AG10803 (cell line): ENCODE measurements at places on chromosomes 6 and 20.
A peak's percentile ranks its signal among the peaks of the same experiment; 100 is the strongest.

- no peak for DNase-seq
Observed at GRCh38 chr20:29878281-29878741, 1379.2 kb upstream of the DEFB115 start.

GRCh38 chr6:21593412-21593926 lies at the start of gene SOX4:
Gene SOX4 (plus strand): TSS chr6:21593751. CDS start chr6:21594535, 784 bp downstream.
- DNase-seq = peak; percentile 91

- no peak for DNase-seq
Observed at GRCh38 chr6:291204-291696, 1.0 kb upstream of the DUSP22 start.

GRCh38 chr6:145531822-145532221 lies 203.5 kb downstream of the EPM2A start:
- DNase-seq = no peak

GRCh38 chr20:18481596-18481995 lies 14.4 kb downstream of the POLR3F start:
- DNase-seq = no peak

DNA sequence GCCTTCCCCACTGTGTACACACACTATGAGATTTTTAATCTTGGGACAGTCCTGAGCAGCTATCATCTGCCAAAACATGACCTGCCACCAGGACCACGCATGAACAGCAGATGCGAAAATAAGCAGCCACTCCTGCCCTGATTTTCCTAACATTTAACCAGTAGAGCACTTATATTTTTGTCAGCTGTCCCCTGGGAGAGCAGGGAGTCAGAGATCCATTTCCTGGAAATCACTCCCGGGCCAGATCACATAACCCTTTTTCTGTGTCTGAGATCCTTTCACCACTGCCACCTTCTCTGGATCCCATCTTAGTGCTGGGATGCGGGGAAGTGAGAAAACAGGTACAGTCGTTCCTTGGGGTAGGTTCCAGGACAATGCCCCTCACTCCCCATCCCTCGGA lies 5.7 kb downstream of the SDCBP2 start:
- DNase-seq = peak; percentile 36
